ENCODE measurements at places on chromosomes 1 and 21. TPM values are rescaled to one million over a fixed set of nuclear protein-coding genes. Genes with fewer than 3 reads are reported as not detected.

The HSD3B1 gene
- not detected for total RNA-seq

The MARCKSL1 gene
- total RNA-seq, result 43.6 TPM

The OR2T11 gene
- 8.2 TPM for total RNA-seq

The SELP gene
- not detected for total RNA-seq

The CD34 gene
- not detected for total RNA-seq
